ENCODE measurements at places on chromosomes 5 and 9. TPM values are rescaled to one million over a fixed set of nuclear protein-coding genes. Genes with fewer than 3 reads are reported as not detected.

The GPRIN1 gene
- not detected for total RNA-seq

The GLDC gene
- 0.64 TPM for total RNA-seq

DNA sequence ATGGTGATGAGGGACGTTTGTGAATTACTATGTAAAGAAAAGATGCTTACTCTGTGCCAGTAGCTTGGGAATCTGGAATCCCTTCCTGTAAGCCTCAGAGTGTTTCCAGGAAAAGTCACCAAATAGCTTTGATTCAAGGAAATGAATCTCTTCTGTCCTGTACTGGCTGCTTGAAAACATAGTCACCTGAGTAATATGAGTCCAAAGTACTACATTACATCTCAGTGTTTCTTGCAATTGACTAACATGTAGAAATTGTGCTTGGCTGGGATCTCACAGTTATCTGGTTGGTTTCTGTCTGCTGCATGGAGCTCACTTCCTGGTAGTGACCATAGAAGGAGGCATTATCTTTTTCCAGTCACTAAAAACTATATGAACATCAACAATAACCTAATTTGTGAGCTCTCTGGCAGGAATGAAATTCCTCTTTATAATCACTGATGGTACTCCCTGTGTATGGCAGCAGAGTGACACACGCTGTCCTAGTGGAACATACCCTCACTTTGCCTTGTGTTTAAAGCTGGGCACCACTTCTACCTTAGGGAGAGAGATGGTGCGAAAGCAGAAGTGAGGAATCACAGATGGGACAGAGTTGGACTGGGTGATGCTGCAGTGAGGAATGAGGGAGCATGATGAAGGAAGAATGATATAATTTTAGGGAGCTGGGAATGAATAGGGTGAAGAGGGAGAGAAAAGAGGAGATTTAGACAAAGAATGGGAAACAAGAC lies 568.5 kb downstream of the RAB3C start:
- DNase-seq, result no peak

DNA sequence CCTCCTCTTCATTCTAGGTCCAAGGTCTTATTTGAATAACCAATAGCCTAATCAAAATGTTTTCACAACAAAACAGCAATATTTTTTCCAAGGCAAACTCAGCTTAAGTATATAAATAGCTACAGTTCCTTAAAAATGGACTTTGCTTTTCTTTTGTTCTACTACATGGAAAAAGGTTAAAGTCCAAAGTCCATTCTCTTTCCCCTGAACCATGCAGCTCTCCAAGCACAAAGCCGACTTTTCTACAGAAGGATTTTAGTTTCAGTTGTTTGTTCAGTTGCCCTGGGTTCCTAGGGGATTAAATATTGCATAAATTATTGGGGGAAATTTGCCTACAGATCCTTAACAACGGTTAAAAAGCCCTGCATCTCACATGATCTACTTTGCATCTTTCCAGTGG lies 677.0 kb upstream of the KLF4 start:
- DNase-seq, result no peak

- no peak for DNase-seq
These were observed 27.2 kb downstream of the C9orf152 start for GRCh38 chr9:110180511-110181434.

Data from ascending aorta (tissue), 2 donors.